ENCODE measurements at places on chromosomes 5 and 9.

DNA sequence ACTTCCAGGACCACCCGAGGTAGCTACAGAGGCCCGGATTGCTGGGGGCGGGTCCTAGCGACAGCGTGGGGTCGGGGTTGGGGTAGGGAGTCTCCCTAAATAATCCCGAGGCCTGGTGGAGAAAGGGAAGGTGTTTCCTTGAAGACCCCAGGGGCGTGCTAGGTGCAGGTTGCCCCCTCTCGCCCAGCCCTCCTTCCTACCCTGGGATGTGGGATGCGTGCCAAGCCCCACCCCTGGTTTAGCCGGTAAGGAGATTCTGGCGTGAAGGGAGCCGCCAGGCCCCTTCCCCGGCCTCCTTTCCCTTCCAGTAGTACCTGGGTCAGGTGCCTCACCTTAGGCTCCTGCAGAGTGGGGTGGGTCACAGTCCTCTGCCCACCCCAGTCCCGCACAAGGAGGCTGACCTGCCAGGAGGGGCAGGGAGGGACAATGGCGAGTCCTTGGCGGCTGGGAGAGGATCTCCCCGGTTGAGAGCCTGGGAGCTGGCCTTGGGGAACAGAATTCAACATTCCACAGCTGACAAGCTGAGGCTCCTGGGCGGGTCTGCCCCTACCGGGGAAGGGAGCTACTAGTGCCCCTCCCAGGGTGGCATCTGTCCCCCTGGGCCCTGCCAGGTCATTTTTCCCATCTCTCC is 674 bp downstream of the TSPAN17 start:
- DNase-seq, result no peak

DNA sequence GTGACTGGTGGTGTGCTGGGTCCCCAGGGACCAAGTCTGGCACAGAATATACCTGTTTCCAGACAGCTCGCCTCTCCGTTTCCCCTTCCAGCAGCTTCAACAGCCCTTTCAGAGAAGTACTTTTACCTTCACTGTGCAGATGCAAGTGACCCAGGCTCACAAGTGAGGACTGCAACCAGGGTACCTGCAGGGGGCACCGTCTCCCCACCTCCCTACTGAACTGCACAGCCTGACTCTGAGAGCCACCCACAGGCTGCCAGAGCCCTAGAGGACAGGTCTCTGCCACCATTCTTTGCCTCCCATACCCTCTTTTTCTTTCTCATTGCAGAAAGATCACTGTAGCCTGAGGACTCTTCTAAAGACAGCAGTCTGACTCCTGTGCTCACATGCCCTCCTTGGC is 15.4 kb downstream of the IL9 start:
- no peak for DNase-seq

DNA sequence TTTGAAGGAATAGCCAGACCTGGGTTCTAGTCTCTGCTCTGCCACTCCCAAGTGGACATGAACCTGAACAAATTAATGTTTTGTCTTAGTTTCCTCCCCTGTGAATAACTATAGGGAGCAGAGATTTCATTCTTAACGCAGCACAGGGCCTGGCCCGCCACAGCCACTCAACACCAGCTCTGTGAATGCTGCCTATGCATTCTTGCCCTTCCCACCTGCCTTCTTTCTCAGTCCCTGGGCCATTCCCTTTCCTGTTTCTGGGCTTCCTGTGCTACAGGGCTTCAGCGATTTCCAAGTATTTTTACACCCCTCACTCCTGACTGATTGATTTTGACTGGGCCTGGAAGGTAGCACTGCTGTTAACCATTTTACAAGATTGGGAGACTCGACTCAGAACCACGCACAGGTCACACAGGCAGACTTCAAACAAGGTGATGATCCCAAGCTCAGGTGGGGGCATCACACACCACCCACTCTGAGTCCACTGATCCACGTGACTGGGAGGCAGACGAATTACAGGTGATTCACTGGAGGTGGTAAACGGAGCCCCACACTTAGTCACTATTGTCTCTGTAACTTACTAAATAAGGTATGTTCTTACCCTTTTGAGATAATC is 21.4 kb downstream of the PTPN3 start:
- no peak for DNase-seq

GRCh38 chr9:84670138-84671041 is 861 bp downstream of the NTRK2 start:
- DNase-seq, result peak; percentile 75

GRCh38 chr9:133801739-133802138 is 63.6 kb upstream of the SARDH start:
- DNase-seq, result no peak

GRCh38 chr5:98282521-98282920 is 490.9 kb upstream of the RGMB start:
- no peak for DNase-seq

DNA sequence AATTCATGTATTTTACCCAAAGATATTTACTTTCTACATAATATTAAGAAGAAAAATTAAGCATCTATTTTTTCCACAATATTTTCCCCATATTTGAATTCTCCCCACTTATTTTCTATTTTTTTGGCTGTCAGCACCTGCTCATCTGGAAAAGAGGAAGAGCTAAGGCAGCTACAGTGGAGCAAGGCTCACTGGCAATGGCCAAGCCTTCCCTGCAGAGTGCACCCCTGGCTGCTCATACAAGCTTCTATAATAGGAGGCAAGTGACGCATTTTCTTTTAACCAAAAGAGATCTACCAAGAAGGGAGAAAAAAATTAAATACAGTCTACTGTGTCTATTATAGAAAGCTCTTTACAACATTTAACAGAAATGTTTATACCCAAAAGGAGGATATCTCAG is 72.5 kb downstream of the AUH start:
- no peak for DNase-seq

DNA sequence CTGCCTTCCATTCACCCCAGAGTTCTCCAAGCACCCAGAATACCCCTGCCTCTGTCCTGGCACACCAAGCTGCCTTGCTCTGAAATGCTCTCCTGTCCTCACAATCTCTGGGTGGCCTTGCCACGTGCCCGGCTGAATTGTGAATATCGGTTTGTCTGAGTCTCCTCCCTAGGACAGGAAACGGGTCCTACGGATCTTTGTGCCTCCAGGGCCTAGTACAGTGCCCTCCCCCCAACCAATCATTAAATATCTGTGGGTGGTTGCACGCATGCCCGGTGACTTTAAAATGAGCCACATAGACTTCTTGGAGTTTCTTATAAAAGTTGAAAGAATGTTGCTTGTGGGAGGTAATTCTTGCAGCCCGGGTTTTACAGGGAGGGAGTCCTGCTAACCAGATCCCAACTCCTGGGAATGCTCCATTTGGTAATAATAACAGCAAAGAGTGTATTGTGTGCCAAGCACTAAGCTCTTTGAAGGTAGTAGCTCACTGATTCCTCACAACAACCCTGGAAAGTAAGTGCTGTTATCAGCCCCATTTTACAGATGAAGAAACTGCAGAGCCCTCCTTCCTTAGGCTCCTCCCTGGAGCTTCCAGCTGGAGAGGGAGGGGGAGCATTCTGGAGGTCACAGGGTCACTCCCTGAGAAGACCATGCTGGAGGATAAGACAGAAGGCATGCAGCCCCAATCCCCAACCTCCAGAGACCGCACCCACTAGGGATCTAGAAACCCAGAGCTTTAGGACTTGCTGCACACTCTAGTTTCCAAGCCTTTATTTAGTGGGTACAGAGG is 23.4 kb downstream of the URM1 start:
- DNase-seq, result peak; percentile 52

- no peak for DNase-seq
Measured at GRCh38 chr9:20865347-20865746, 166.1 kb downstream of the HACD4 start.
